ENCODE measurements at places on chromosomes 12 and 14. TPM values are rescaled to one million over a fixed set of nuclear protein-coding genes. Genes with fewer than 3 reads are reported as not detected.

TMPRSS12 gene
- not detected for total RNA-seq

KRT74 gene
- total RNA-seq: not detected

GOLGA3 gene
- total RNA-seq: 31.7 TPM

IAPP gene
- total RNA-seq: not detected

CELA1 gene
- 0.79 TPM for total RNA-seq

EID3 gene
- 11.7 TPM for total RNA-seq

RASSF3 gene
- 109 TPM for total RNA-seq

PROX2 gene
- total RNA-seq: 0.31 TPM

WNT1 gene
- 5.9 TPM for total RNA-seq

PIANP gene
- total RNA-seq: 0.52 TPM

PAPLN gene
- not detected for total RNA-seq

DNA sequence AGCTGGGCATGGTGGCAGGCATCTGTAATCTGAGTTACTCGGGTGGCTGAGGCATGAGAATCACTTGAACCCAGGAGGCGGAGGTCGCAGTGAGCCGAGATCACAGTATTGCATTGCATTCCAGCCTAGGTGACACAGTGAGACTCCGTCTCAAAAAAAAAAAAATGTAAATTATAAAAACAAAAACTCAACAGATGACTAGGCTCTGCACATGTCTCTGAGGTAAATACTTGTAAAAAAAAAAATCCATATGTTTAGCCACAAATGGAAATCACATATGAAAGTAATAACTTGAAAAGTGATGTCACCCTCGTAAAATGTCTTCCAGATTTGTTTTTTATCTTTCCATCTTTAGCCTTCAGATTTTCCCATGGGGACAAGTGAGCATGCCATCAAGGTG is 85.0 kb downstream of the KICS2 start:
- DNase-seq: no peak

DNA sequence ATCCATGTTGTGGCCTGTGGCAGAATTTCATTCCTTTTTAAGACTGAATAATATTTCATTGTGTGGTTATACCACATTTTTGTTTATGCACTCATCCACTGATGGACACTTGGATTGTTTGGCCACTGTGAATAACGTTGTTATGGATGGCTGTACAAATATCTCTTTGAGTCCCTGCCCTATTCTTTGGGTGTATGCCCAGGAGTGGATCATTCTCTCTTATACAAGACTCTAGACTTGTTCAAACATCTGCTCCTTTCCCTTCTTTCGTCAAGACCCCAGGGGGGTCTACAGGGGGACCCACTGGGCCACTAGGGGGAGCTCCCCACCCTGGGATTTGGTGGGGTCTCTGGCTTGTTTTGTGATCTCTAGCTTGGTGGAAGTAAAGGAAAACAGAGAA is 77.4 kb downstream of the FBXL14 start:
- DNase-seq: peak; percentile 12

GRCh38 chr14:31387091-31387490 is 33.3 kb downstream of the HEATR5A start:
- no peak for DNase-seq

DNA sequence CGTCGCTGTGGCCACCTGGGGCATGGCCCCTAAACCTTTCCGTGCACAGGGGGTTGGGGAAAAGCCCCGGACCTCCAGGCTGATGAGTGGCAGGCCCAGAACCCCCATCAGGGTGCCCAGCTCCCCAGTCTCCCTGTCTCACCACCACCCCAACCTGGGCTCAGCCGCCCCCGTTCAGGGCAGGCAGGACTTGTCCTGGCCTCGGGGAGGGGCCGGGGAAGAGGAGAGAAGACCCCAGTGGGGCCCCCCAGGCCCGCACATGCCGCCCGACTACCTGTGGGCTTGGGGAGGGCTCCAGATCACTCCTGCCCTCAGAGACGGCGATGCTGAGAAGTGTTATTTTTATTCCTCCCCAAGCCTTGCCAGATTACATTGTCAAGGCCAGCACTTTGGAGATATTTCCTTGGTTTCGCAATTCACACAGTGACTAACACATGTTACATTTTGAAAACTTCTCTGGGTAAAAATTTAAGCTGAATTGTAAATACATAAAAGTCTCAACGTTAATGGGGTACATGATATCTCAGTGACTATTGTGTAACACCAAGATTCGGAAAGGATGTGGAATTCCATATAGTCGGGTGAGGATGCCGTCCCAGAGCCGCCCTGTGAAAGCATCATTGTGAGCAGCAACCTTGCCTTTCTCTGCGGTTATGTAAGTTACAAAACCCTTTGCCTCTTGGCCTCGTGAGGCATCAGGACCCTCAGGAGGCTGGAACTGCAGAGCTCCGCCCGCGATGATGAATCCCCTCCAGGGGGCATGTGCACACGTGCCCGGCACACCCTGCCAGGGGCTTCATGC is 85.6 kb upstream of the DIO3 start:
- DNase-seq: no peak

DNA sequence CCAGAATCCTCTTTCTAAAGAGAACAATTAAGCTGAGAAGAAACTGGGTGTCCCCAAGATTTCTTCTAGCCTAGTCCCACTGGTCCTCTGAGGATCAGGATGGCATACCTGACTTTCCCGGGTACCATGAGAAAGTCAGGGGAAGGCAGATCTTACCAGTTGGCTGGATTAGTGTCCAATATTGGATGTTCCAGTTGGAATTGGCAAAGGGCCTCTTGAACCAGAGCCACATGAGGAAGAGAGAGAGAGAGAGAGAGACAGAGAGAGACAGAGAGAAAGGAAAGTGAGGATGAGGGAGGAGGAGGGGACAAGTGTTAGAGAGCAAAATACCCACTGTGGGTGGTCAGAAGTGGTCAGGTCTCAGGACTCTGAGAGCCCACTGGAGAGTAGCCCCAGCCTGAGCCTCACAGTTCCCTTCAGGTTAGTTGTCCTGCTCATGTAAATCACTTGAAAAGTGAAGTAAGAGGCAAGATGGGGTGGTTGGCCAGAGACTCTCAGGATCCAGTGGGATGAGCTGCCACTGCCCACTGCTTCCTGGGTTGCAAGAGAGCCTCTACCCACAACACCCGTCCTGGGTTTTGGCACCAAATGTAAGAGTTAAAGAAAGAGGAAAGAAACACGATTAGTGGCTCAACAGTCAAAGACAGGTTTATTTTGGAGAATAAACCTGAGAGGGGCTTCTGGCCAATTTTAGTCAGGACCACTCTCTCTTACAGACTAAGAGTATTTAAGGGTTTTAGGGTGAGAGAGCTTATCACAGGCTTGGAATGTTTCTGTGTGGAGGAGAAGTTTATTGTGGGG is 28.4 kb upstream of the A2M start:
- DNase-seq: no peak

GRCh38 chr12:1595690-1596347 is 1.4 kb upstream of the FBXL14 start:
- no peak for DNase-seq

GRCh38 chr12:51850965-51851299 is 2.4 kb upstream of the FIGNL2 start:
- no peak for DNase-seq

GRCh38 chr12:19129486-19130223 is at the start of gene PLEKHA5:
PLEKHA5 (plus strand) TSS chr12:19129733; CDS start chr12:19129800, 67 bp downstream.
- peak; percentile 13 for DNase-seq

- peak; percentile 35 for DNase-seq
Observed at GRCh38 chr14:106831322-106831720, 1304.9 kb downstream of the TMEM121 start.

- peak; percentile 34 for DNase-seq
Observed at GRCh38 chr12:57619434-57620244, 8.4 kb downstream of the ARHGEF25 start.

- DNase-seq: no peak
Observed at GRCh38 chr12:103779410-103780092, 61.5 kb downstream of the NT5DC3 start.

DNA sequence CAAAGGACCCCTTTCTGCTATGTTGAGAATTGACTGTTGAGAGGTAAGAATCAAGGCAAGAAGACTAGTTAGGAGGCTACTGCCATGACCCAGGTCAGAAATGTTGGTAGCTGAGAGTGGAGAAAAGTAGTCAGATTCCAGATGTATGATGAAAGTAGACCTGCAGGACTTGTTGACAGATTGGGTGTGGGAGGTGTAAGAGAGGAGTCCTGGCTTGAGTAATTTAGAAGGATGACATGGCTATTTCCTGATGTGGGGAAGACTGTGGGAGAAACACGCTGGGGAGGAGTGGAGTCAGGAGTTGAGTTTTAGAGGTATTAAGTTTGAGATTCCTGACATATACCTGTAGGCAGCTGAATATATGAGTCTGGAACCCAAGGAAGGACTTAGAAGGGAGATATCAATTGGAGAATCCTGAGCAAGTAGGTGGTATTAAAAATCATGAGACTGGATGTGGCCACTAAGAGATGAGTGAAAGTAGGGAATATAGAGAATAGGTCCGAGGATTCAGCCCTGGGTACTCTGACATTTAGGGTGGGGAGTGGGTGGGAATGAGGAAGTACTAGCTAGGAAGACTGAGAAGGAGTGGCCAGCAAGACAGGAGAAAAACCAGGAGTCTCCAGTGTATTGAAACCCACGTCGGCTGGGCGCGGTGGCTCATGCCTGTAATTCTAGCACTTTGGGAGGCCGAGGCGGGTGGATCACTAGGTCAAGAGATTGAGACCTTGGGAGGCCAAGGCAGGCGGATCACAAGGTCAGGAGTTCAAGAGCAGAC is 12.6 kb upstream of the DDX47 start:
- no peak for DNase-seq

GRCh38 chr12:105464406-105464805 is 133.9 kb downstream of the C12orf75 start:
- DNase-seq: no peak

- no peak for DNase-seq
Observed at GRCh38 chr12:5889381-5890047, 55.5 kb downstream of the ANO2 start.

GRCh38 chr14:38339696-38340095 is 83.8 kb upstream of the CLEC14A start:
- DNase-seq: no peak

DNA sequence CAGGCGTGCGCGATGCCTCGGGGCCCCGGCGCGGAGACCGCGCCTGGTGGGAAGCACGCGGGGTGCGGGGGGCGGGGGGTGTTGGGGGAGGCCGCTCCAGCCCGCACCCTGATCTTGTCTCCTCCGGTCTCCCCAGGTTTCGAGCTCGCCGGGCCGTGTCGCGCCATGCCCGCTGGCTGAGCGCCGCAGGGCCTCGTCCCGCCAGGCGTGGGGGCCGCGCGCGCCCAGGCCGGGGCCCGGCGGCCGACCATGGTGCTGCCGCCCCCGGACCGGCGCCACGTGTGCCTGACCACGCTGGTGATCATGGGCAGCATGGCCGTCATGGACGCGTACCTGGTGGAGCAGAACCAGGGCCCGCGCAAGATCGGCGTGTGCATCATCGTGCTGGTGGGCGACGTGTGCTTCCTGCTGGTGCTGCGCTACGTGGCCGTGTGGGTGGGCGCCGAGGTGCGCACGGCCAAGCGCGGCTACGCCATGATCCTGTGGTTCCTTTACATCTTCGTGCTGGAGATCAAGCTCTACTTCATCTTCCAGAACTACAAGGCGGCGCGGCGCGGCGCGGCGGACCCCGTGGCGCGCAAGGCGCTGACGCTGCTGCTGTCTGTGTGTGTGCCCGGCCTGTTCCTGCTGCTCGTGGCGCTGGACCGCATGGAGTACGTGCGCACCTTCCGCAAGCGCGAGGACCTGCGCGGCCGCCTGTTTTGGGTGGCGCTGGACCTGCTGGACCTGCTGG is 2.4 kb downstream of the TMEM121 start:
- DNase-seq: no peak

- no peak for DNase-seq
Observed at GRCh38 chr12:45400991-45401390, 185.1 kb downstream of the ANO6 start.

DNA sequence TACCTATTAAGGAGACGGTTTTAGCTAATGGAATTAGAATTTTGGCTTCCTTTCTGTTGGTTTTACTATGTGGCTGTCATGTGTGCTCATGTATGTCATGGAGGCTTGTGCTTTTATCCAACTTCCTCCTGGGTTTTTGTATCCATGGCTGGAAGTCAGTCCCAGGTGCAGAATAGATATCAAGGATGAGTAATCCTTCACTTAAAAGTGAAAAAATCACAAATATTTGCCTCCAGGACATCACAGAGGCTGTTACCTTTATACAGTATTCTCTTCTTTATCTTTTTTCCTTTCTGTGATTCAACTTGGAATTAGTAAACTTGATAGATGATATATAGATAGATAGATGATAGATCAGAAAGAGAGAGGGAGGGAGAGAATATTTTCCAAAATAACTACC is 706.8 kb downstream of the GALC start:
- no peak for DNase-seq
